ENCODE measurements at places on chromosomes 3 and 15.

GRCh38 chr3:98902351-98902740, 851 bp upstream of the DCBLD2 start:
- no peak for DNase-seq

DNA sequence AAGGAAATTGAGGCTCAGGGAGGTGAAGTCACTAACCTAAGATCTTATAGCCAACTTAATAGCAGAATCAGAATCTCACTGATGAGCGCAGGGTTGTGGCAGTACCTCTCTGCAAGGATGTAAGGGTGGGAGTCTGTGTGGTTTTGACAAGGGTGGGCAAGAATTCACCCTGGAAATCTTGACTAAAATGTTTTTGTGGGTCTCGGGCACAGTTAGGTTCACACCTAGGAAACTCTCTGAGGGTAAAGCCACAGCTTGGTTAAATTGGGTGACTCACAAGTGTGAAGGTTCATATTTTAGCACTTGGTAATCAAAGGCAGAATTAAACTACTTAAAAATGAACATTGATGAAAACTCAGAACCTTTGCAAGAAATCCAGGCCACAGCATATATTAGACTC, 178.2 kb upstream of the EOMES start:
- no peak for DNase-seq

- DNase-seq: no peak
Observed at GRCh38 chr3:190582667-190583066, 68.8 kb downstream of the IL1RAP start.

DNA sequence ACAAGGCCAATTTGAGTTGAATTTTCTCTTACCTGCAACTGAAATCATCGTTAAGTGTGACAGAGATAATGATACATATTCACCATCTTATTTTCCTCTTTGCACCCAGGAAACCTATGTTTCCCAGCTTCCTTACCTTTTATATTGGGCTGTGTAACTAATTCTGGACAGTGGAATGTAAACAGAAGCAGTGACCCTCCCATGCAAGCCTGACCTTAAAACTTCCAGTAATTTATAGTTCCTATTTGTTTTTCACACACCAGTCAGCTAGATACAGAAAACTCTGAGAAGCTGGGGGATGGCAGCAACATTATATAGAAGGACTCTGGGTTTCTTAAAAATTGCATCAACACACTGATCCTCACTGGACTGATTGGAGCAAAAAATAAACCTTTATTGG, 4.5 kb upstream of the ZNF280D start:
- no peak for DNase-seq

DNA sequence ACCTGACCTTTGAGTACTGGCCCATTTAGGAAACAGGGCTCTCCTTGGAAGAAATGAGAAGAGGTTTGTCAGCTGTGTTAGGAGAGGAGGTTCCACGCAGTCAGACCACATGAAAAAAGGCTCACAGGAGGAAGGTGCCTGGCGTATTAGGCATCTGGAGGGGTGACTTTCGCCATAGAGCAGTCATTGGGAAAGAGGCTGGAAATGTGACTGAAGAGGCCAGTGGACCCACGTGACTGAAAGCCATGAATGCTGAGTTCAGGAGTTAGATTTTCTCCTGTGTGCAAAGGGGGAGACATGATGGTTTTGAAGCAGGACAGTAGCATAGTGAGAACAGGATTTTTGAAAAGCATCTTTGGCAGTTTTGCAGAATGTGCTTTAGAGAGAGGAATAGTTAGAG, 29.7 kb upstream of the RNF7 start:
- no peak for DNase-seq

GRCh38 chr15:44207643-44208042, 12.6 kb upstream of the FRMD5 start:
- DNase-seq: no peak

- no peak for DNase-seq
Observed at GRCh38 chr3:183878071-183878470, 6.6 kb downstream of the PARL start.

Data from effector CD8-positive, alpha-beta T cell (primary cell).